ENCODE measurements at places on chromosomes 4 and X. TPM values are rescaled to one million over a fixed set of nuclear protein-coding genes. Genes with fewer than 3 reads are reported as not detected.

- H3K36me3 ChIP-seq, result no peaks in the 10 kb centered on the region
- no peaks in the 10 kb centered on the region for H3K27me3 ChIP-seq
- H3K27ac ChIP-seq, result no peak overlapping the region
- no peaks in the 10 kb centered on the region for H3K4me1 ChIP-seq
- H3K4me3 ChIP-seq, result no peak overlapping the region
These were observed 75.0 kb downstream of the MAMLD1 start for GRCh38 chrX:150438165-150438564.

The ITM2A gene
- 14.7 TPM for total RNA-seq

The MRFAP1L1 gene
- 82.4 TPM for total RNA-seq

The OTC gene
- total RNA-seq, result not detected

DNA sequence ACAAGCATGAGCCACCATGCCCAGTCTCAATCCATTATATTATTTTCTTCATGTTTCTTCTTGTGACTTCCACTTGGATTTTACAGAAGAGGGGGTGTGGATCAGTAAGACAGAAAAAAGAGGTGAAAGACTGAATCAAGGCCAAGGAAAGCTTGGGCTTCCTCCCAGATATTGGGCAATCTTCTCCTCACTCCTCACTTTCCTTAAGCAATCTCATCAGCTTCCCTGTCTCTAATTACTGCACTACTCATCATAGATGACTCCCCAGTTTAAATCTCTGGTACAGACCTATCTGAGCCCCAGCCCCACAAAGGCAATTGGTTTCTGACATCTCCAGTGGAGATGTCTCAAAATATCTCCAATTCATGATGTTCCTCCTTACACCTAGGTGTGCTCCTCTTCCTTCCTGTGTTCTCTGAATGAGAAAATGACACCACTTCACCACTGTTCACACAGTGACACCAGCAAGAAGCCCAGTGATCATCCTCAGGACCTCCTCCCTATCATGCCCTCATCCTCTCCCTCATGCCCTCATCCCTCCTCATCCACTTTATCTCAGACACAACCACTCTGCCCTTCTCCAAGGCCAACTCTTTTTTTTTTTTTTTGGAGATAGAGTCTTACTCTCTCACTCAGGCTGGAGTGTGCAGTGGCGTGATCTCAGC is 44.8 kb upstream of the HERC6 start:
- H3K4me1 ChIP-seq, result no peaks in the 10 kb centered on the region
- DNase-seq, result peak; percentile 79
- no peaks in the 10 kb centered on the region for H3K36me3 ChIP-seq
- H3K27me3 ChIP-seq, result no peaks in the 10 kb centered on the region

The SCD5 gene
- 4.7 TPM for total RNA-seq

DNA sequence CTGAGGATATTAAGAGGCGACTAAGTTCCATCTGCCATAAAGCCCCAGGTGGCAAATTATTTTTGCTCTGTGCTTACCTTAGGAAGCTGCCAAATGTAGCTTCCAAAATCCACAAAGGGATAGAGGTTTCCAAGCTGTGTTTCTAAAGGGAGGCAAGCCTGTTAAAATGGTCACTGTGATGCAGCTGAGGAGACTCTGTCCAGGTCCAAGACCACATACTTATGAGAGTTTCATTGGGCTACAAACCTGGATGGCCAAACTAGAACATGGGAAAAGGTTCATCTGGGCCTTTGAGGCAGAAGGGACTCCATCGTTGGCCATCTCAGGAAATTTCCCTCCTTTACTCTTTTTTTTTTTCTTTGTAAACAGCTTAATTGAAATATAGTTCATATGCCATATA is 306.9 kb upstream of the FGF13 start:
- H3K4me3 ChIP-seq, result no peak overlapping the region
- no peaks in the 10 kb centered on the region for H3K27me3 ChIP-seq
- DNase-seq, result no peak

DNA sequence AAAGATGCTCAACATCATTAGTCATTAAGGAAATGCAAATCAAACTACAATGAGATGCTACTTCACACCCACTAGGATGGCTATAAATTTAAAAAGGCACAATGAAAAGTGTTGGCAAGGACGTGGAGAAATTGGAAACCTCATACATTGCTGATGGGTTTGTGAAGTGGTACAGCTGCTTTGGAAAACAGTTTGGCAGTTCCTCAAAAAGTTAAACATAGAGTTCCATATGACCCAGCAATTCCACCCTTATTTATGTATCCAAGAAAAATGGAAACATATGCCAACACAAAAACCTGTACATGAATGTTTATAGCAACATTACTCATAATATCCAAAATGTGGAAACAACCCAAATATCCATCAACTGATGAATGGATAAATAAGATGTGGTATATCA is 101.3 kb upstream of the MAGEB10 start:
- no peak overlapping the region for H3K4me3 ChIP-seq
- H3K27ac ChIP-seq, result no peak overlapping the region
- H3K27me3 ChIP-seq, result no peaks in the 10 kb centered on the region

The GAGE1 gene
- not detected for total RNA-seq

The DSPP gene
- total RNA-seq, result not detected

The PCYT1B gene
- 41.1 TPM for total RNA-seq

- no peak overlapping the region for H3K27ac ChIP-seq
- H3K4me1 ChIP-seq, result no peaks in the 10 kb centered on the region
- no peaks in the 10 kb centered on the region for H3K27me3 ChIP-seq
These were observed 56.9 kb downstream of the MAD2L1 start for GRCh38 chr4:120009731-120010130.

DNA sequence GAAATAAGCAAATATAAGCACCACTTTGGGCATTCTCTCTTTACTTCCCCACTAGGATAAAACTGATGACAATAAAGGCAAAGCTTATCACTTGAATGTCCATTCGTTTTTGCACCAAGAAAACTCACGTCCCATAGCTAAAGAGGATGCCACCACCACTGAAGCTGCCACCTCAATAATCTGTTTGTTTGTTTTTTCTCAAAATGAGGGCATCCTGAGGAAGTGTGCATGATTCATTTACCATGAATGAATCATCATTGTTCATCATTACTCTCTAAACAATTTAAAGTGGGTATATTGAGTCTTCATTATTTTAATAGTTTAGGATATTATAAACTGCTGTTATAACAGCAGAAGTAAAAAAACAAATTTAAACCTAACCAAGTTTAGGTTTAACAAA is 168.2 kb downstream of the DCTD start:
- no peak for DNase-seq
- no peaks in the 10 kb centered on the region for H3K36me3 ChIP-seq
- no peaks in the 10 kb centered on the region for H3K4me1 ChIP-seq
- no peaks in the 10 kb centered on the region for H3K27me3 ChIP-seq
- H3K27ac ChIP-seq, result no peak overlapping the region
- no peak overlapping the region for H3K4me3 ChIP-seq

Measured in cardiac muscle cell (in vitro differentiated cells and primary cell).